8988T (cell line): ENCODE measurements at places on chromosomes 7 and 10.

- DNase-seq, result no peak
Measured at GRCh38 chr7:92333866-92334265, 88.1 kb downstream of the ANKIB1 start.

GRCh38 chr10:20988357-20988983 is 91.4 kb upstream of the NEBL start:
- no peak for DNase-seq

- DNase-seq, result no peak
Measured at GRCh38 chr7:30253796-30254165, 30.6 kb upstream of the ZNRF2 start.

DNA sequence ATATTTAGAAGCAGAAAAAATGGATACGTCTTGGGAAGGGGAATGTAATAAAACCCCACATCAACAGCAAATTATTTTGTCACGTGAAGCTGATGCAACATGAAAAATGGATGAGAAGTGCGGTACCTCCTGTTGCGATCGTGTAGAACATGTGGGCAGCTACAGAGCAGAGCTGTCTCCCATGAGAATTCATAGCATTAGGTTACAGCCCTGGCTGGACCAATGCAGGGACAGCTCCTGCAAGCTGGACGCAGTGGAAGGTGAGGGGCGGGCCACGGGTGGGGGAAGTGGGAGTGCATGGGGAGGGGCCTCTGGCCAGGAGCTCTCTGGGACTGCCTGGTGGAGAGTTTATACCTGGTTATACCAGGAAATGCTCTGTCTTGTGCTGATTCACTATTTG is 120.3 kb downstream of the GATA3 start:
- no peak for DNase-seq

DNA sequence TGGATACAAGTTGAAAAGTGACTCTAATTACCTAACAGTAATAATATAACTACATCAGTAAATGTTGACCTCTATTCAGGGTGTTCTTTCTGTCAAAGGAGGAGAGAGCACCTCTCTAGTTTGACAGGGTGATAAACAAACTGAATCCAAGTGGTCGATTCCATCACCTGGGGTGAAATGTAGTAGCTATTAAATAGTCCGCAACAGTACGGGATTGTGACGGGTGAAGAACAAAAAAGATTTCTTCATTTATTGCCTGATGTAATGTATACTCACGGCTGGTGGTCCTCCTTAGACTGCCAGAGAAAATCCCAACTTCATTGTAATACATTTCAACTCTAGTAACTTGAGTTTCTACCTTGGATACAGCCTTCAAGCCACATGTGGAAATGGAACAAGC is 292.5 kb upstream of the CELF2 start:
- no peak for DNase-seq

DNA sequence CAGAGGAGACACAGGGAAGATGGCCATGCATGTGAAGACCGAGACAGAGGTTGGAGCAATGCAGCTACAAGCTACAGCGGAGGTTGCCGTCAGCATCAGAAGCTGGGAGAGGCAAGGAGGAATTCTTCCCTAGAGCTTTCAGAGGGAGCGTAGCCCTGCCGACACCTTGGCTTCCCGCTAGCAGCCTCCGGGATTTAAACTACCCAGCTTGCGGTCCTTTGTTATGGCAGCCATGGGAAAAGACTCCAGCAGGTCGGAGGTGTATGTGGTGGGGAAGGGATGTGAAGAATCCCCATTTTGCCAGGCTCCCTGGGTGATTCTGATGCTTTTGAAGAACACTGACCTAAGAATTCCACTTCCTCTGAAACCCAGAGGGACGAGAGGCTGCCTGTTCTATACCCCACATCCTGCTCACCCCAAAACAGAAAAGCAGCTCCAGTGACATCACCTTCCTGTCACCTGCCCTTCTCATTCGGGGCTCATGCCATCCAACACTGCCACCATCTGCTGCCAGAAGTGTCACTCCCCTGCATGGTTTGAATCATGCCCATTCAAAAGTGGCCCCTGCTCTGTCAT is 3.3 kb upstream of the SEPHS1 start:
- DNase-seq, result no peak

DNA sequence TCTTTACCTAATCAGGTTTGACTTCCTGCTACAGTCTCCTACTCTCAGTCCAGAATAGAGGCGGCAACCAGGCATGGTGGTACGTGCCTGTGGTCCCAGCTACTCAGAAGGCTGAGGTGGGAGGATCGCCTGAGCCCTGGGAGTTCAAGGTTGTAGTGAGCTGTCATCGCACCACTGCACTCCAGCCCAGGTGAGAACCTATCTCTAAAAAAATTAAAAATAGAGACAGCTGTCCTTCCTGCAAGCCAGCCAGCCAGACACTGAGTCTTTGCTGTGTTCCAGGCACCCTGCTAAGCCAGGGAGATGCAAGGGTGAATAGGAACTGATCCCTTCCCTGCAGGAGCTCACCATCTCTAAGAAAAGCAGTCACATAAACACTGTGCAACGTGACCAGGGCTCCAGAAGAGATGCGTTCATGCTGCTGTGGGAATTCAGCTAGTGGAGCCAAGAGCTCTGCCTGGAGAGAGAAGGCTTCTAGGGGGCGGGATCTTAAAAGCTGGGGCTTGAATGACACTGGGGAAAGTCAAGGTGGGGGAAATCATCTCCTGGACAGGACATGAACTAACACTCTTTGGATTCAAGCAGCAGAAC is 22.1 kb upstream of the SLIT1 start:
- no peak for DNase-seq

- no peak for DNase-seq
Measured at GRCh38 chr7:140676306-140676705, 3.6 kb downstream of the ADCK2 start.

DNA sequence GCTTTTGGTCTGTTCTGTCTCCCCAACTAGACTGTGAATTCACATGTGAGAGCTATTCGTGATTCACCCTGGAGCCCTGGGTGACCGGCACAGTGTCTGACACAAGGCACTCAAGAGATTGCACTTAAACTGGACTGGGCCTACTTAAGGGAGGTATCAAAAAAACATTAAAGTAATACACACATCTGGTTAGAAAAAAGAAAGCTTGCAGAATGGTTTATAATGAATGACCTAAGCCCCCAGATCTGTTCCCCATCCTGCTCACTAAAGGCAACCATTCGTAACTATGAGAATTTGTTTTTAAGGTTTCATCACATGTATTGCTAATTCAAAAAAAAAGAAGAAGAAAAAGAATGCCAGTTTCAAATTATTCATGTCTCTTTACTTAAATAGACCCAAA is 74.5 kb downstream of the DGKI start:
- no peak for DNase-seq

- no peak for DNase-seq
Measured at GRCh38 chr7:66664590-66665293, 36.1 kb downstream of the KCTD7 start.

GRCh38 chr7:106035568-106035967 is 72.5 kb downstream of the CDHR3 start:
- DNase-seq, result no peak

DNA sequence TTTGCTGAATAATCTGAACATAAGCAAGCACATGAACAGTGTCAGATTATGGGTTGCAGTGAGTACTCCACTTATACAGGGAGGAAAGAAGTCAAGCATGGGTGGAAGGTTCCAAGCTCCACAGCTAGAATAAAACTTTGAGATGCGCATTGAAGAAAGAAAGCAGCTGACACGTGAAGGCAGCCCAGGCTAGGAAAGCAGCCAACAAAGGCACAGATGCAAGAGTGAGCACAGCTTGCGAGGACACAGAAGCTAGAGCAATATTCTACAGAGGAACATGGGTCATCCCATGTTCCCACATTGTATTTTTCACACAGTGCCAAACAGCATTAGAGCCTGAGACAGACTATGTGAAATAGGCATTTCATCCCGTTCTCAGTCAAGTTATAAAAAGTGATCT is 194.6 kb upstream of the TBX20 start:
- DNase-seq, result no peak

GRCh38 chr10:119273413-119273812 is 66.0 kb downstream of the GRK5 start:
- DNase-seq, result no peak

DNA sequence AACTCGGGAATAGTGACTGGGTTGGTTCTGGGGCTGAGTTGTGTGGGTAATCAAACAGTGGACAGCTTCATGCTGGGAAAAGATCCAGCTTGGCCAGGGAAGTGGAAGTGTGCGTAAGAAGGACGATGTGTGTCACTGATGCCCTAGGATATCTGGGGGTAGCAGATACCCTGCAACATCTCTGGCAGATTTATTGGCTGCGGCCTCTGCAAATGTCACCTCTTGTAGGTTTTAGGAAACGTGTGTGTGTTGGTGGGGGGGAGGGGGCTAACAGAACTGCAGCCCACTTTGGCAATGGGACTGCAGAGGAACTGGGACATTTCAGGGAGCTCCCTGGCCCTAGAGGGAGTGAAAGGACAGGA is 965 bp upstream of the AGAP3 start:
- no peak for DNase-seq

DNA sequence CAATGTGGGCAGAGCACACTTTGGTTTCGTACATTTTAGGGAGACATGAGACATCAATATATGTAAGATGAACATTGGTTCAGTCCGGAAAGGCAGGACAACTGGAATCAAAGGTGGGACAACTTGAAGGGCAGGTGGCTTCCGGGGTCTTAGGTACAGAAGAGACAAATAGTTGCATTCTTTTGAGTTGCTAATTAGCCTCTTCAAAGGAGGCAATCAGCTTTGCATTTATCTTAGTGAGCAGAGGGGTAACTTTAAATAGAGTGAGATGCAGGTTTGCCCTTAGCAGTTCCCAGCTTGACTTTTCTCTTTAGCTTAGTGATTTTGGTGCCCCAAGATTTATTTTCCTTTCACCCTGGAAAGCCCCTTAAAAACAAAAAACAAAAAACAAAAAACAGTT is 21.3 kb downstream of the ZNF487 start:
- no peak for DNase-seq

GRCh38 chr10:79057481-79058275 is 11.1 kb upstream of the ZMIZ1 start:
- no peak for DNase-seq

GRCh38 chr10:13973742-13974141 is 357.0 kb downstream of the FRMD4A start:
- no peak for DNase-seq

DNA sequence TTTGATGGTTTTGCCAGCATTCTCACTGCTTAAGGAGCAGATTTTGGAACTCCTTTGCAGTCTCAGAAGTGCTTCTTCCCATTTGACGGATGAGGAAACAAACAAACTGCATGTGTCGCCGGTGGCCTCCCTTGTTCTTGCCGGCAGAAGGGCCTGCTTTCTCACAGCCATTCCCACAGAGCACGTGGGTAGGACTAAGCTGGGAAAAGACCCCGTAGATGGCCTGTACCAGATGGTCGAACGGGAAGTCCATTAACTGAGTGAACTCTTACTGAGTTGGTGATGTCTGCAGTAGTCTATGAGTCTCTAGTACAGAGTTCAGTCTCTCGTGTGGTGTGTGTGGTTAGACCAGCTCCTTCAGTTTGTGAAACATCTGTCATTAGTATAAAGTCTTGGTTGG is 131.9 kb downstream of the TRRAP start:
- no peak for DNase-seq
